ENCODE measurements at places on chromosomes 12 and 14.

DNA sequence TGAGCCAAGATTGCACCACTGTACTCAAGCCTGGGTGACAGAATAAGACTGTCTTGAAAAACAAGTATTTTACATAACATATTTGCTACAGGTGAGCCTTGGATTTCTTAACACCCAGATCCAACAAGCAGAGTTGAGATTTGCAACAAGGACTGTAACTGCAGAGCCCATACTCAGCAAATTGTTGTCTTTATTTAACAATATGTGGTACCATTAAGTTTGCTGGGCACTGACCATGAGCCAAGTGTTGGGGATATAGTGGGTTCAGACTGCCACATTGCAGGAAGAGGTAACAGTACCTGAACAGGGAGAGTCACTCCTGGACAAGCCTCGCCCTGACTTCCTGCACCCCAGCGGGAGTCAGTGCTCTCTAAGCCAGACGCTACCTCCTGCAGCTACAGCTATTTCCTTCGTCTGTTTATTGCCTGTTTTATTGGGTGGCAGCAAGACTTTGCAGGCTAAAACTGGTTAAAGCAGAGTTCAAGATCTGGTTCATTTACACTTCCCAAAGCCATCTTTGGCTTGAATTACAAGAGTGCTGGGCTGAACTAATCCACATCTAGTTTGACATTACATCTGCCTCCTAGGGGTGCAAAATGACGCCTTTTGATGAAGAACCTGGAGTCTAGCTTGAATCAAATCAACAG is 12.5 kb downstream of the AHSA1 start:
- peak; percentile 70 for DNase-seq

- no peak for DNase-seq
These were observed 176.3 kb downstream of the KSR2 start for GRCh38 chr12:117792471-117792870.

GRCh38 chr12:104575442-104576186 is 118.9 kb downstream of the CHST11 start:
- peak; percentile 15 for DNase-seq

GRCh38 chr14:59333235-59333634 is 131.9 kb downstream of the GPR135 start:
- DNase-seq = no peak

- no peak for DNase-seq
These were observed 463.6 kb upstream of the MIS18BP1 start for GRCh38 chr14:45716572-45716971.

DNA sequence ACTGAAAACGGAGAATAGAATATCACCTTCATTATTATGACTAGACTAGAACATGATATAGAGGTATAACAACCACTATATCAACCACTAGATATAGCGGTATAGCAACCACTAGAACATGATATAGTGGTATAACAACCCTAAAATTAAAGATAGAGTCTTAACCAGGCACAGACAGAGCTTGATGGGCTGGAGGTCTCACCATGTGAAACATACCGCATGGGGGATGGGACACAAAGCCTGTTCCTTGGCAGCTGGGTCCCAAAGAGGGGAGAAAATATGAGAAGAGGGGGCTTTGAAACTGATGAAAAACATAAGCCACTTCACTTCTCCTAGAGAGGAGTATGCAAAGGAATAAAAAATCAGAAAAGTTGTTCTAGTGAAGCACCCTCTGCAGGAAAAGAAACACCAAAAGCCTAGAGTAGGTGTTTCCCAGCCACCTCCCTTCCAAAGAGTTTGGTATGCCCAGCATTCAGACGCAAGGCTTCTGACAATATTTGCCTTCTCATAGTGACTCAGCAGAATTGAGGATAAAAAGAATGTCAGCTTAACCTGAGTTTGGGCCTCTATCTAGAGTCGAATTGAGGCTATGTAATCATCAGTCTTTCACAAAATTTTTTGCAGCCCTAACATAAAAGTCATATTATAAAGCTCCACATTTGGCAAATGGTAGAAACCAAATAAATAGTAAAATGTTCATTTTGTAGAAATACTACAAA is 316.4 kb downstream of the NOVA1 start:
- no peak for DNase-seq

GRCh38 chr12:8453021-8453513 is 2.7 kb upstream of the CLEC6A start:
- no peak for DNase-seq

DNA sequence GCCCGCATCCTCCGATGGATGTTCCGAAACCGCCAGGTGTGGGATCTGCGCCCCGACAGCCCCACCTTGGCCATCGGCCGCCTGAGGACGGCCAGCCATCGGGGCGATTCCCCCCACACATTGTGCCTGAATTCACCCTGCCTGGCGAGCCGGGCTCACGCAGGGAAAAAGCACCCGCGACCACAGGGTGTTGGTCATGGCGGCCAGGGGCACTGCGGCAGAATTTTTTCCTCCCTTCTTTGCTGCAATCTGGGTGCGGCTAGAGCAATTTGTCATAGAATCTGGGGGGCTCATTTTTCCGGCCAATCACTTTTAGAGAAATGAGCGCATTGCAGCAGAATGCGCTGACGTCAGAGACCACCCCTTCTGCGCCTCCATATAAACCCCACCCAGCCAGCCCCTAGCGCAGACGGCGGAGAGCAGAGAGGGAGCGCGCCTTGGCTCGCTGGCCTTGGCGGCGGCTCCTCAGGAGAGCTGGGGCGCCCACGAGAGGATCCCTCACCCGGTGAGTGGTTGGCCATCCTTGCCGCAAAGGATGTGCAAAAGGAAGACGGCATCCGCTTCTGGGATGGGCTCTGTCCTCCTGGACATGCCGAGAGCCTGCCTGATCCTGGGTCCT is at the start of gene MEG3:
Gene MEG3, plus strand, starts transcription at position 406 of the 619 bp plus-strand sequence.
- DNase-seq = peak; percentile 22

- no peak for DNase-seq
These were observed 2.6 kb downstream of the SMIM41 start for GRCh38 chr12:52082026-52082668.

DNA sequence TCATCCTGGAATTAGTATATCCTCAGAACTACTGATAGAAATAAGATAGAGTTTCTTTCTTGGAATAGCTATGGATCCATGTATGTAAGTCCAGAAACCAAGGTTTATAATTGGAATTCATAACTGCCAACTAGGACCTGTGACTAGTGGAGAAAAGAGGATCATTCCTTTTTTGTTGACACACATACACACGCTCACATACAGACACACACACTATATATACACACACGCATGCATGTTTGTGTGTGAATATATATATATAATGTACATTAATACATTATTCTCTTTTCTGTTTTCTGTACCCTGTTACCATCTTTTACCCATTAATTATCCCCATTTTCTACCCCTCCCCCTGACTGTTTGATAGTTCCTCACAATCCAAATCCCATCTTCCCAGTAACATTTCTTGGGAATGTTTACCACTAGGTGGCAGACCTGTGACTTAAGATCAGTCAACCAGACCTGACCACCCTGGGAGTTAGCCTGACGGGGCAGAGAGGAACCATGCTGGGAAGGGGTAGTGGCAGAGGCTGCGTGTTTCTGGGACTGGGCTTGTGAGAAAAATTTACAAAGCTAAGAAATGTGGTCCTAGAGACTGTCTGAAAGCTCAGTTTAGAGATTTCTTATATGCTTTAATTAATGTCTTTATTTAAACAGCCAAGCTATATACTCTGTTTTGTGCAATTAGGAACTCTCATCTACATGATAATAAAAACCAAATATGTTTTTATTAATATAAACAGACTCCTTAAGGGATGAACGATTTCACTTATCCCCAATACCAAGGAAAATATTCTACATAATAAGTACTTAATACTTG is 308.0 kb downstream of the PPFIA2 start:
- no peak for DNase-seq

- DNase-seq = peak; percentile 54
These were observed 1037.8 kb downstream of the TMEM121 start for GRCh38 chr14:106564058-106564643.

DNA sequence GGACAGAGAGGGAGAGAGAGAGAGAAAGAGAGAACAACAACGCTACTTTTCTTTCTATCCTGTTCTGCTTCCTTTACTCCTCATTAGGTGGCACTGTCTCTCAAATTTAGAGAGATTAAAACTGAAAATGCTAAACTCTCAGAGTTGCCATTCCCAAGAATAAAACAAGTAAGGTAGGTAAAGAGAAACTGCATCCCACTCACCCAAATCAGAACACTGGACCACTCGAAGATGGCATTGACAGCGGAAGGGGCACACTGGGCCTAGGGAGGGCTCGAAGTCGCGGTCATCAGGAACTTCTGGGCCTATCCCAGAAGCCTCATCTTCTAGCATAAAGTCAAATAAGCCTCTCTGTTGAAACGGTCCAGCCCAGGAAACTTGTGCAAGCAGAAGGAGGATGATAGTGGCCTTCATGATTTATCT is 4.5 kb downstream of the DCN start:
- no peak for DNase-seq

GRCh38 chr12:115898670-115899069 is 378.8 kb downstream of the MED13L start:
- DNase-seq = no peak

GRCh38 chr14:46230540-46230939 is 421.0 kb downstream of the RPL10L start:
- no peak for DNase-seq

- DNase-seq = no peak
These were observed 274.6 kb upstream of the SLC16A7 start for GRCh38 chr12:59321278-59321677.

DNA sequence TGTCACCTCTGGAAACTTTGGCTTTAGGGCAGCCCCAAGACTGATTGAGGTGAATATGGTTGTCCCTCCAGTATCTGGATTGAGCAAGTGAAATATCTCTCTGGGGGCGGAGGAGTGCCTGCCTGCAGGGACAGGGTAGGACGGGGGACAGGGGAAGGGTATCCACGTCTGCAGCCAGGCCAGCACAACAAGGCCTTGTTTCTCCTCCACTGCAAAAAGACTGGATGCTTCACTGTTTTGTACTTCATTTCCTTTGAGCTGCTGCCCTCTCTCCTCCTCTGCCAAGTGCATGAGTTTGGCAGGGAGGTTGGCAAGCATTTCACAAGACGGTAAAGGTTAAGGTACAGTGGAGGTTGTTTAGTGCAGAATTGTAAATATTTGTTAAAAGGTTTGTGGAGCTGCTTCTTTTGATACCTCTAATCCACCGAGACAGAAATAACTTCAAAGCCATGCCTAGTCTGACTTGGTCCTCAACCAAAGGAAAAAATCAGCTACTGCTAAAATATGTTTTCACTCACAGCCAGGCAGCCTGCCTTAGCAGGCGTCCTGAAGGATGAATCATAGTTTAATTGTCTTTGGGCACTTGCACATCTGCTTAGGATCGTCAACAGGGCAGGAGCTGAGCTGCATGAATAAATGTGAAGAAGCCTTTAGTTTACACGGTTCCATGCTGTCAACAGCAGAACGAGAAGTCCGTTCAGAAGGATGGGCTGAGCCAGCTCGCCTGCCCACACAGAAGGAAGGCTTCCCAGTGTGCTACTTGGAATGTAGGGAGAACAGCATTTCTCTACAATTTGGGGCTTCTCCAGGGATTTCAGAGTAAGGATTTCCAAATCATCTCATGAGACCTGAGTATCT is 269.7 kb downstream of the TTC6 start:
- peak; percentile 12 for DNase-seq

Data from transverse colon (tissue), 4 donors.